ENCODE measurements at places on chromosomes 6 and 20.

DNA sequence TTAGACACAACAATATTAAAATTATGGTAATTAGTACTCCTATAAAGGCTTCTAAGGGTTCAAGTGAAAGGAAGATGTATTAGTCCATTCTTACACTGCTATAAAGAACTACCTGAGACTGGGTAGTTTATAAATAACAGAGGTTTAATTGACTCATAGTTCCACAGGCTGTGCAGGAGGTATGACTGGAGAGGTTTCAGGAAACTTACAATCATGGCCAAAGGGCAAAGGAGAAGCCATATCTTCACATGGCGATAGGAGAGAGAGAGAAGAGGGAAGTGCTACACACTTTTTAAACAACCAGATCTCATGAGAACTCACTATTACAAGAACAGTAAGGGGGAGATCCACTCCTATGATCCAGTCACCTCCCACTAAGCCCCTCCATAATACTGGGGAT, 52.9 kb downstream of the TINAG start:
- no peak for DNase-seq

GRCh38 chr20:61786230-61786629, 279.5 kb downstream of the TAF4 start:
- DNase-seq = no peak

- no peak for DNase-seq
Measured at GRCh38 chr6:45746046-45746445, 269.6 kb downstream of the CLIC5 start.

GRCh38 chr6:153959276-153959675, 79.8 kb upstream of the OPRM1 start:
- DNase-seq = no peak

DNA sequence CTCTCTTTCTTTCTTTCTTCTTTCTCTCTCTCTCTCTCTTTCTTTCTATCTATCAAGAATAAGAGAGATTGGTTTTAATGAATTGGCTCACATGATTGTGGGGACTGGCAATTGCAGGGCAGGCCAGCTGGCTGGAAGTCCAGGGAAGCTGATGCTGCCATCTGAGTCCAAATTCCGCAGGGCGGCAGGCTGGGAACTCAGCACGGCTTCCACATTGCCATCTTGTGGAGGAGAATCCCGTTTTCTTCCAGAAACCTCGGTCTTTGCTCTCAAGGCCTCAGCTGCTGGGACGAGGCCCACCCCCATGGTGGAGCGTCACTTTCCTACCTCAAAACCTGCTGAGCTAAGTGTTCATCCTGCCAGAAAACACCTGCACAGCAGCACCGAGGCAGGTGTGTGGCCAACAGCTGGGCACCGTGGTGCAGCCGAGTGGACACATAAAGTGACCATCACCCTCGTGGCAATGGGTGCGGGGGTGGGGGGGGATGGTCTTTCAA, 58.8 kb upstream of the SLCO4A1 start:
- DNase-seq = no peak

DNA sequence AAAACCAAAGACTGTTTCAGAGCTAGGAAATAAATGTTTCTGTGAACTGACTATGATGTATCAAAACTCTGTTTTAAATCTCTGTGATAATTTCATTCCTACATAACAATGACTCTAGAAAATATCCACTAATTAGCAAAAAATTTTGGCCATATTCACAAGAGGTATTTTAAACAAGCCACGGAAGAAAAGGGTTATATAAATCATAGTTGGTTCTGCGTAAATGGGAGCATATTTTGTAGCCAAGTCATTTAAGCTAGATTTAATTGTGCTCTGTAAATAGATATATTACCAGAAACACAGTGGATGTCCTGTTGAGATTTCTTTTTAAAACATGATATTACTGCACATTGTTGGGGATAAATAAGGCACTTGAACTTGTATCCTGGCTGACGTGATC, 416.5 kb upstream of the PLCB4 start:
- DNase-seq = no peak

DNA sequence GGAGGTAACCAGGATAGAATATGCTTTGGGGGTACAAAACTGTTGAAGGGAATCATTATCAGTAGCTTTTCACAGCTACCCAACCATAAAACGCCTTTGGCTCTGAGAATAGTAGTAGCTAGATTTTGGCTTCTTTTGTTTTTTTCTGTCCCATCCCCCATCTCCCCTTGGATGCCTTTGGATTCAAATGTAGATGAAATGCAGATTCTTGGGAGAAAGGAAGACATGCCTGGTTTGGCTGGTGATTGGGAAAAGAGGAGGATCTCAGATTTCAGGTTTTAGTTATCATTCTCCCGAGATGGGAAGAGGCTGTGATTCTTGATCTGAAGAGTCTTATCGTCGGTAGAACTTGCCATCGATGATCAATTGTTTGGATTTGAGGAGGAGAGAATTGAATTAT, 3.5 kb upstream of the CDYL start:
- no peak for DNase-seq

- no peak for DNase-seq
Measured at GRCh38 chr6:141264101-141264500, 868.6 kb upstream of the GJE1 start.
